ENCODE measurements at places on chromosomes 5 and 9.

- peak; percentile 40 for DNase-seq
These were observed at the start of gene GLRA1 for GRCh38 chr5:151924564-151925301. GLRA1 (minus strand) TSS chr5:151924851; CDS start chr5:151924549, 302 bp downstream.

GRCh38 chr9:6184749-6185645, 30.6 kb upstream of the IL33 start:
- peak; percentile 38 for DNase-seq

DNA sequence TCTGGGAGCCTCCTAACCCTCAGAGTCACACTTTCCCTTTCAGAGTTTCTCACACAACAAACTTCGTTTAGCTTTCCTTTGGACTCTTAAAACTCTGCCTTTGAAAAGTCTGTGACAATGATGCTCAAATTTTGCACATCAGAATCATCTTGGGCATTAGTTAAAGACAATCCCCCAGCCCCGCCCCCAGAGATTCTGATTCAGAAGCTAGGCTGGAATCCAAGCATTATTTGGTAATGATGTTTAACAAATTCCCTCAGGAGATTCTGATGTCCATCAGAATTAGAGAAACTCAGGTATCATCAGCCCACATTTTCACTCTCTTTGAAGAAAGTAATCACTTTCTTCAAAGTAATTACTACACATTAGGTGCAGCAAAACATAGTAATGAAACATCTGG, 9.6 kb upstream of the PLPP1 start:
- no peak for DNase-seq

DNA sequence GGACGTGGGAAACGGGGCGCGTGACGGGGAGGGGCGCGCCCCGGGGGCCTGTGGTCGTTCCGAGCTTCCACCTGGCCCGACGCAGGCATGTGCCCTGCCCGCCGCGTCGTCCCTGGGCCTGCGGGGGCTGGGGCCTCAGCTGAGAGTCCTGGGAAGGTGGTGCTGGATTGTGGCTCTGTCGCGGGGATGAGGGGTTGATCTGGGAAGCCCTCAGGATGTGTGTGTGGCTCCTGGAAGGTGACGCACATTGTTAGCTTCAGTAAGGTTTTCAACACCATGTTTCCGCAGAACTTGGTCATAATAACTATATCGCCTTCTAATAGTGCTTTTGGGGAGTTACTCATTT, 589.1 kb downstream of the MTRR start:
- no peak for DNase-seq

GRCh38 chr9:78712903-78713613, 416.1 kb downstream of the PSAT1 start:
- no peak for DNase-seq

- no peak for DNase-seq
These were observed 25.0 kb downstream of the FAM163B start for GRCh38 chr9:133584167-133584558.

GRCh38 chr9:4973902-4974301, 11.2 kb upstream of the JAK2 start:
- no peak for DNase-seq

DNA sequence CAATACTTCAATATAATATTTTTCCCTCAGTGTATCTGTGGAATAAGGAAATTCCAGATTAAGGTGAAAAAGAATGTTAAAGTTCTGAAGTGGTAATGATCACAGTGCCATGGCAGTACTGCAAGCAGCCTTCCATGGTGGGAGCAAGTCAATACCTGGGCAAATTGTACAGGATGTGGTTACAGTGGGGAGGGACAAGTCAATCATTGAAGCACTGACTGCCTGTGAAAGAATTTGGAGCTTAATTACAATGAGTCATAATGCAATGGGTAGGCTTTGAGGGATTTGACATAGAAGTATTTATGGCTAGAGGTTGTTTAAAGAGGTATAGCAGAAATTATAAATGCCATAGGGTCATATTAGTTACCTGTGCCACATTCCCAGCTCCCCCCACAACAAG, 786.5 kb upstream of the ACO1 start:
- no peak for DNase-seq

- DNase-seq: no peak
These were observed 123.3 kb upstream of the ERCC6L2 start for GRCh38 chr9:95752129-95752731.

DNA sequence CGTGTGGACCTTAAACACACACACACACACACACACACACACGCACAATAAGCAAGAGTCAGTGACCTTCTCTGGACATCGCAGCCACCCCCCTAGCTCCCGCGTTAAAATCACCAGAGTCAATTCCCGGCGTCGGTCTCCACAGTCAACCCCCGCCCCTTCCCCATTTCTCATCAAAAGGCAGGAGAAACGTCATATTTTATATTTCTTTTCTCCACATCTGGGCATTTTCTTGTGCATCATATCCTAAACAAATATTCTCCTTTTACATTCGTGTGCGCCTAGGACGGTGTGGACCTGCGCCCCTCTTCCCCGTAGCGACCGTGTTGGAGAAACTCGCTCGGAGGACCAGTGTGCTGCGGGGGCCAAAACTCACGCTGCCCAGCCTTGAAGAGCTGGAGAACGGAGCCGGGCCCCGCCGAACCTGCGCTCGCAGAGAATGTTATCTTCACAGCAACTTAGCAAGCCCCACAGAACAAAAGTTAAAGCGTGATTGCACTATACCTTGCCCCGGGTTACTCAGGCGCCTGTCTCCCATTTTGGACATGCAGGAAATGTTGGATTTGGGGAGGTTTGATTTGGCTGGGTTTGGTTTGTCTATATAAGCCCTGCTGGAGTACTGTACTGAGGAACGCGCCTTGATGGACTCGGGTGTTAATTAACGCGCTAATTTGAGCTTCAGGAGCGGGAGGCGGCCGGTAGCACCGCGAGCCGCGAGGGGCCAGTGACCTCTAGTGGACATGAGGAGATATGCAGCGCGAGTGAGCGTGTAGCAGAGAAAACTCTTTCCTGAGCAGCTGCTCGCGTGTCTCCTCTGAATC, 192.4 kb downstream of the MEF2C start:
- no peak for DNase-seq

DNA sequence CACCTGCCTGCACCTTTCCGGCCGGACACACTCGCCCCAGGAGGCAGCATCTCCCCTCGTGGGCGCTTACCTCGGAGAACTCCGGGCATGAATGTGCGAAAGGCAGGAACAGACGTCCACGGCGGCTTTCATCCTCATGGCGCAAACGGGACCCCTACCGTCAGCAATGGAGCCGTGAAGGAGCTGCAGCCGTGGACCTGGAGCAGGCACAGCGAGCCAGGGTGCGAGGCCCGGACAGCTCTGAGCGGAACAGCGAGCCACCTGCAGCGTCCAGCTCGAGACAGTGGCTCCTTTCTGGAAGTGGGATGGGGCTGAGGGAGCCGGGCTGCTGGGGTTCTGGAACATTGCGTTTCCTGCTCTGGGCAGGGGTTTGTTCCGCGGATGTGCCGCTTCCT, 7.8 kb upstream of the SLC6A19 start:
- no peak for DNase-seq

Data from GM12891 (cell line).